ENCODE measurements at places on chromosomes 4 and X. TPM values are rescaled to one million over a fixed set of nuclear protein-coding genes. Genes with fewer than 3 reads are reported as not detected.

The ZRSR2 gene
- total RNA-seq, result 6.6 TPM

The PPP2R3B gene
- 14.7 TPM for total RNA-seq

The VBP1 gene
- 43.9 TPM for total RNA-seq

- DNase-seq, result peak; percentile 82
Measured at GRCh38 chr4:112910109-112910736, 139.2 kb upstream of the ANK2 start.

- peak; percentile 64 for DNase-seq
Measured at GRCh38 chrX:40651620-40652223, 4.4 kb upstream of the CXorf38 start.

- no peak for DNase-seq
Measured at GRCh38 chrX:110188701-110189558, 129.0 kb downstream of the AMMECR1 start.

DNA sequence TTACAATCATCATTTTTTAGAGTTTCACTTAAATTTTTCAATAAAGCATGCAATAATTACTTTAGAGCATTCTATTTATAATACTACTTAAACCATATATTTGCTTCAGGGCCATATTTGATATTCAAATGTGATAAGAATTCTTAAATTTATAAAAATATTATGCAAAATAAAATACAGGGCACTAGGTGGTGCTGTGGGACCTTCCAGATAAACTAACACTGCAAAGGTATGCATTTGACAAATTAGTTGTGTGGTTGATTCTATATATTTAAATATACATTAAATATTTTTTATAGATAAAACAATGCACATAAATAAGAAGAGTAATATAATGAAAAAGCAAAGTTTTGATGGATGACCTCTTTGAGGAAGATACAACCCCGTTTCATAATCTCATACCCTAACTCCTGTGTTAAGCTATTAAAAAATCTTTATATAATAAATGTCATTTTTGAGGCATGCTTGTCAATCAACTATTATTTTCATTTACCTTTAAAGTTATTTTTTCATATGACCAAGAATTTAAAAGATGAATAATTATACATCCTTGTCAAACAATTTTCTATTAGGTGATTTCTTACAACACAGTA lies 128.4 kb downstream of the REELD1 start:
- DNase-seq, result peak; percentile 71

- no peak for DNase-seq
Measured at GRCh38 chr4:95290702-95291101, 258.1 kb downstream of the UNC5C start.

Data from fibroblast of lung (primary cell).